ENCODE measurements at places on chromosomes 3 and 15.
A peak's percentile ranks its signal among the peaks of the same experiment; 100 is the strongest.

- DNase-seq: no peak
Measured at GRCh38 chr3:57160076-57160764, 4.9 kb downstream of the IL17RD start.

GRCh38 chr15:82036461-82036860 is 9.4 kb downstream of the MEX3B start:
- no peak for DNase-seq

GRCh38 chr15:64305261-64305660 is 50.7 kb downstream of the CSNK1G1 start:
- DNase-seq: no peak

DNA sequence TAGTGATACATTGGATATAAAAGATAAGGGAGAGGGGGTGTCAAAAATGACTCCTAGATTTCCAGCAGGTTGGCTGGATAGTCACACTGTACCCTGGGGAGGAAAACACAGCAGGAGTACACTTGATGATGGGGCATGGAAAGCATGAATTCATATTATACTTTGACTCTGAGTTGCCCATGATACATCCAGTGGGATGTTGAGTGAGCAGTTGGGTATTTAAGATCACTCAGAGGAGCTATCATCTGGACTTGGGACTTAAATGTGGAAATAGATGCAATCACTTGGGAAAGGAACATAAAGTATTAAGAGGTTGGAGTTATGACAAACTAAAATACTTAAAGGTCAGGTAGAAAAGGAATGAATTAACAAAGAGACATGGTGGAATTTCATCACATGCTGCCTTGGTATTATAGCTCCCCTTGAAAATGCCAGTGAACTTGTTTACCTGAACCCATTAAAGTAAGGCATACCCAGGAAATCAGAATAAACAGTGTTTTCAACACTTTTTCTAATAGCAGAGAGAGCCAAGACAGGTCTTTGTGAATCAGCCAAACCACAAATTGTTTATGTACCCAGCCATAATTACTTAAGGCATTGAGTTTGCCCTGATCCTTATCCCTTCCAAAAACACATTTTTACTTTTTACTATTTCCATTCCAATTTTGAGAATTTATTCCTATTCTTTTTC is 49.9 kb upstream of the ABI3BP start:
- DNase-seq: no peak

- DNase-seq: no peak
Measured at GRCh38 chr3:140545756-140546155, 132.1 kb upstream of the TRIM42 start.

- DNase-seq: no peak
Measured at GRCh38 chr15:89904519-89904918, 8.2 kb downstream of the ARPIN start.

- no peak for DNase-seq
Measured at GRCh38 chr3:11784971-11785377, 61.7 kb downstream of the TAMM41 start.

DNA sequence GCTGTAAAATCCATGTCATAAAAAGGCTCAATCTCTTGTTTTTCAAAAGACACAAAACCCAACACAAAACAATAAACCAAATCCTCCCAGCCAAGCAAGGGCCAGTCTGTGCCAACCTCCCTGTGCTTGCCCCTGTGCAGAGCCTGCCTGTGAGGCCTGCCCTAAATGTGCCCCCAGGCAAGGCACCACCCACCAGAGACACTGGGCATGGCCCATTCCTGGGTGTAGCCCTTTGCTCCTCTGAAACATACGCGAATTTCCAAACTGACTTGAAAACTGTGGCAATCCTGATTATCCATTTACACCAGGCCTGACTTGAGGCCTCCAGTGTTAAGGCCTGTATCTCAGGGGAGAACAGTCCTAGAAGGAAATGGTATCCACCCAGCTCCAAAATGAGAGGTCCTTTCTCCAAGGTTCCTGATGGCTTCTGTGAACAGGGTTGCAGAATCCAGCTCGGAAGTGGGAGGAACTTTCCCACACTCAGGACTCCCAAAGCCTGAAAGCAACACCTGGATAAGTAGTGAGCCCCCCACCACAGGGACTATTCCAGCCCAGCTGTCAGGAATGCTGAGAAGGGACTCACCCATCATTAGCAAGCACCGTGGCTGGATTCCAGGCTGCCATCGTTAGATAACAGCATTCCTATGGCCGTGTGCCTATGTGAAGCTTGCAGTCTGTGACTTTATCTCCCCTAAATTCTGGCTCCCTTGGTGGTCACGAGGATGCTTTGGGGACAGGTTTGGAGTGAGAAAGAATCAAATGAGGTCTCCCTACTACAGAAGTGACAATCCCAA is 61.8 kb downstream of the CACNA2D2 start:
- DNase-seq: no peak

GRCh38 chr3:155979746-155980145 is 109.3 kb downstream of the GMPS start:
- no peak for DNase-seq

DNA sequence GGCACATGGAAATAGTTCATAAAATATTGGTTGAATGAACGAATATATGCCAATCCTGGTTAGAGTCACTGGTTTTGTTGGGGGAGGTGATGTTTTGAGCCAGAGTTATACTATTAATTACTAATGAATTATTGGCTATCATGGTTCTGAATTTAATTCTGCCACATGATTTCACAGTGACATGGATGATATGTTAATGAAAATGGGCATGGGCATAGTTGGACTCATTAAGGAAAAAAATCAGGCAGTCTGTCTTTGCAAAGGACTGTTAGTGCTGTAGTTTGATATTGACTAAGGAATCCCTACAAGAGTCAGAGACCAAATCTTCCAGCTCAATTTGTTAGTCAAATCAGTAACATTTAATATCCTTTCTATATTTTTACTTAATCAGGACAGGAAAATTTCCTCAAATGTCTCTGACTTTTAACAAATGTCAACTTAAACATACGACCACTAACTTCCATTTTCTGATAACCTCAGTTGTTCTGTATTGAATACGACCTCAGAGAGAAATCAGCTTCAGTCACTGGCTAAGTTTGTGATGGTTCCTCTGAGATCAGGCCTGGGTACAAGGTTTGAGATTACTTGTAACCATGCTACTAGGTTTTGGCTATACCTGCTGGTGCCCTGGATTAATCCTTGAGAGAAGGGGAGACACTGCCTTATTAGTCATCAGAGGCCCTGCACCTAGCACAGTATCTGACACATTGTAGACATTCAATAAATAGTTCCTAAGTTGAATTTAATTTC is 13.3 kb downstream of the NFKBIZ start:
- no peak for DNase-seq

- DNase-seq: no peak
Measured at GRCh38 chr15:100905850-100906249, 13.3 kb upstream of the LRRK1 start.

GRCh38 chr3:167318996-167319615 is 61.0 kb downstream of the ZBBX start:
- DNase-seq: no peak

DNA sequence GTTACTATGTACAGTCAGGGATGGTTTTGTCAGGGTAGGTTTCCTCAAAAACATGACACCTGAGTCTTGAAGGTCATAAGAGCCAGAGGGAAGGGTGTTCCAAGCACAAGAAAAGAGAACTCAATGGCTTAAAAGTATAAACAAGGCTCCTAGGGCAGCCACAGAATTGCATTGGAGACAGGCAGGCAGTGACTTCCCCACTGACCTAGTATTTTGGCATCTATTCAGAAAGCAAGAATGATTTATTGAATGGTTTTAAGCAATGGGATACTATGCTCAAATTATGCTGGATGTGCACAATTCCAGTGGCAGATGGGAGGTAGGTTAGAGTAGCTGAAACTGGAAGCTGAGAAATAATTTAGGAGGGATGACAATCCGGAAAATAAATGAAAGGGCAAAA is 54.0 kb downstream of the TSC22D2 start:
- no peak for DNase-seq

DNA sequence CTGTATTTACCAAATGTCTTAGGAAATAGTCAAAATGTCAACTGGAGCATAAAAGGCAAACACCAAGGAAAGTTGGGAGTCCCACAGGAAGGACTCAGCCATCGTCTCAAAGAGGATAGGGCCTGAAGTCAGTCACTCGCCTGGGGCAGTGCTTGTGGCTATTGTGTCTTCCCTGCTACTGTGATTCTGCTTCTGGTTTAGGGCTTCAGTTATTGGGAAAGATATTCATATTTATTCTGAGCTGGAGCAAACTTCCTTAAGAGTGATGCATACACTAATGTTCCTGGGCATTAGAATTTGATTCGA is 118.1 kb downstream of the EDEM1 start:
- DNase-seq: no peak

- DNase-seq: no peak
Measured at GRCh38 chr3:128481438-128481942, 11.5 kb downstream of the GATA2 start.

DNA sequence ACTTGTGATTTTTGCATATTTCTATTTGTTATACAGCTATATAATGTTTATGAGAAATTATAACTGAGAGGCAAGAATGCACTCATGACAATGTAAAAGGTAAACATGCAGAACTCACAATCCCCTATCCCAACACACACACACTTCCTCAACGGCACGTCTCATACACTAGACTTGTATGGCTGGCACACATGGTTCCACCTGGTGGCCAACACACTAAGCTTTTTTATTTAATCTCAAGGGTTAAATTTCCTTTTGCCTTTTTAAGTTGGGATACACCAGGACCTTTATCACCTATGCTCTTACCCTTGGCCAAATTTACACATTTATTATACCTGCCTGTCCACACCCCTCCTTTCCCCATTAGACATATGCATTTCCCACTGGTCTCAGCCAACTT is 88.6 kb upstream of the PSMD6 start:
- DNase-seq: no peak

- DNase-seq: no peak
Measured at GRCh38 chr3:43326891-43327581, 40.7 kb downstream of the SNRK start.

DNA sequence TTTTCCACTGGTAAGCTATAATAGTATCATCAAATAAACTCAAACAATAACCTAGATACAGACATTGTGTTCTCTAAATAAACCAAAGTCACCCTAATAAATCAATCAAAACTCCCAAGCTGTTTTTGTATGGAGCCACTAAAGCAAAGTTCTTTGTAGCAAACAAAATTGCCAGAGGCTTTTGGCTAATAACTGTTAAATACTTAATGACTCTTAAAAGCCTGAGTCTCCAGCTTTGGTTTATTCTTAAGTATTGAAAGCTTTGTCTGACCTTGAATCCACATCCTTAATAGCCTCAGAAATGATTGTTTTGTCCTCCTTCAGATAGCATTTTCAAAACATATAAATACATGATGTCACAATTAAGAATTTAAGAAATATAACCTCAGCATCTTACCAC is 725.3 kb downstream of the SI start:
- DNase-seq: no peak

DNA sequence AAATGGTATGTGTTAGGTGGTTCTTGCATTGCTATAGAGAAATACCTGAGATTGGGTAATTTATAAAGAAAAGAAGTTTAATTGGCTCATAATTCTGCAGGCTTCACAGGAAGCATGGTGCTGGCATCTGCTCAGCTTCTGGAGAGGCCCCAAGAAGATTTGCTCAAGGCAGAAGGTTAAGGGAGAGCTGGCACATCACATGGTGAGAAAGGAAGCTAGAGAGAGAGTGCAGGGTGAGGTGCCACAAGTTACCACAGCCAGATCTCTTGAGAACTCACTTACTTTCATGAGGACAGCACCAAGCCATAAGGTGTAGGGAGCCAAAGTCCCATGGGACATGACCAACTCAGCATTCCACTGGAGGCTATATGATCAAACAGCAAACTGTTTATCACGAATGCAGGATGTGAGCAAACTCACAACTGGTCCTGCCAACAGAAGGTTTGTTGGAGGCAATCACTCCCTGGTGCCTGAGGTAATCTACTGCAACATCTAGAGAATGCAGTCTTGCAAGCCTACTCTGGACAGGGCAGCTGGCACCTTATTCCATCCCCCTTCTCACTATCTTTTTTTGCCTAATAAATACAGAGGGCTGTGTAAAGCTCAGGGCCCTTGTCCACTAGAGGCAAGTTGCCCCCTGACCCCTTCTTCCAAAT is 28.1 kb upstream of the CCR2 start:
- no peak for DNase-seq

DNA sequence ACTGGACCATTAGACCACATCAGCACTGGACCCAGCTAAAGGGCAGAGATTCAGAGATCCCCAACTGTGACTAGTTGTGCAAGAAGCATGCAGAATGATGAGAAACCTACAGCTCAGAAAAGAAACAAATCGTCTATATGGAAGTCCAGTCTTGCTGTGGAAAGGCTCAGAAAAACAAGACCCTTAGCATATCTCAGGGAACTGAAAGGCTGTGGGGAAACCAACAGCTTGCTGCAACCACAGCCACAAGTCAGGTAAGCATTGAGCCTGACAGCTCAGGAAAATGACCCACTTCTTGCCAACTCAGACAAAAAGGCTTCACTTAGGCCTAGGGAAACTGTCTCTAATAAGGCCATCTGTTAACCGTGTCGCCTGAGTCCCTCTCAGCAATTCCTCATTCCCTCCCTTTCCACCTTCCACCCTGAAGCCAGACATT is 145.6 kb downstream of the LSAMP start:
- DNase-seq: no peak

GRCh38 chr3:98172621-98173020 is 6.1 kb downstream of the OR5H15 start:
- no peak for DNase-seq

GRCh38 chr15:61309617-61310016 is 80.5 kb upstream of the RORA start:
- no peak for DNase-seq

GRCh38 chr15:100602823-100603393 is 519 bp downstream of the ASB7 start:
- DNase-seq: peak; percentile 45

DNA sequence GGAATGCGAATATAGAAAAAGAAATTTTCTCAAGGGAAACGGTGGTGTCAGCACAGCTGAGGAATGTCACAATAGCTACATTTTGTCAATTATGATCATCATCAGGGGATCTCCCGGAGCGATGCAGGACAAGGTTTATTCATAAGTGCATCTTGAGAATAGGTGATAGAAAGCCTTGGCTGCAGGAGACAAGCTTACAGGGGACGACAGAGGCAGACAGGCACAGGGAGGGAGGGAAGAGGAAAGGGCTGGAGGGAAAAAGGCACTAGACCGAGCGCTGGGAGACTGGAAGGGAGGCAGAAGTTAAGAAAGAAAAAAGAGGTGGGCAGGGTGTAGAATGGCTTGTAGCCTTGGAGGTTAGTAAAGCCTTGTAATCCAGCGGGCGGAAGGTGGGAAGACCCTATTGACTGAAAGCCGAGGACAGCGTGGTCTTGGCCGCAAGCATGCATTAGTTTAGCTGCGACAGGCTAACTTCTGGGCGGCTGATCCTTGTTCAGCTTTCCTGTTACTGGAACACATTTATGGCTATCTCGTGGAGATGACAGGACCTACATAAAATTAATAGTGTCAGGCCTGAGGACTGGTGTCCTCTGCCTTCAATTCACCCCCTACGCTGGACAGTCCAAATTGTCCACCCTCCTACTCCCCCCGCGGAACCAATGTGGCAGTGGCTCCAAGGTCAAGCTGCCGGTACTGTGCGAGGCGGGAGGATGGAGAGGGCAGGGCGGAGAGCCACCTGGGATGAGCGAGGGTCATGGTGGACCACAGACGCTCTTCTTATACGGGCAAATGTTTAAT is 1.4 kb upstream of the NECTIN3 start:
- no peak for DNase-seq
